ENCODE measurements at places on chromosomes 5 and 9.

DNA sequence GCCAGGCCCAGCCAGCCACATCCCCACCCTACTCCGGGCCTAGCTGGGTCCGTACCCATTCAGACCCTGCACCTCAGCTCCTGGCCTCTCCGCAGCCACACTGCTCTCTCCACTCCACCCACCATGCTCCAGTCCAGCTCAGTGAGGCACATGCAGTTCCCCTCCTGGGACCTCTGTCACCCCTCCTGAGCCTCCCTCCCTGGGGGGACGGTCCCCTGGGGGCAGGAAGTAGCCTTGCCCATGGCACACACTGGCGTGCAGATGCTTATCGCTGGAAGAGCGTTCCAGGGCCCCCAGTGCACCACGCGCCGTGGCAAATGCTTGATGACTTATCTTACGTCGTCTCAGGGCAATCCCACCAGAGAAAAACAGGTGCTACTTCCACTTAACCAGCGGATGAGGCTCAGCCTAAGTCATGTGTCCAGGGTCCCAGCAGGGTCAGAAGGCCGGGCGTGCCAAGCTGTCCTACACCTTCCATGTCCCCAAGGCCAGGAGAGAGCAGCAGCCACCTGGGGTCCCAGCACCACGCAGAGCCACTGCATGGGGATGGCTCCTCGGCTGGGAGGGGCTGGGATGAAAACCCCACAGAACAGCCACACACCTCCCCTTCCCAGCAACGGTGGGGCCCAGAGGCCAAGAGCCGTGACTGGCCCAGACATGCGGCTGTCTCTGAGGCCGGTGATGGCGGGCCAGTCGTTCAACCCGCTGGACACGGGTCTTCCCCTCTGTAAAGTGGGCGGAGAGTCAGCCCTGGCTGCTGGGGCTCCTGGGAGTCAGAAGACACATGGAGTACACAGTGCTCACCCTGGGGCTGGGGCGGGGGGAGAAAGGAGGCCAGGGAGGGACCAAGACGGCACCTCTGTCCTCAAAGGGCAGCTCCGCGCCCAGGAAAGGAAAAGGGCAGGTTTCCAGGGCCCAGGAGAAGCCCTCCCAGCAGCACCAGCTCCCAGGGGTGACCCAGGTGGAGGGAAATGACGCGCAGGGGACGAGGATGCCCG, 2.6 kb upstream of the CCDC187 start:
- DNase-seq, result no peak

DNA sequence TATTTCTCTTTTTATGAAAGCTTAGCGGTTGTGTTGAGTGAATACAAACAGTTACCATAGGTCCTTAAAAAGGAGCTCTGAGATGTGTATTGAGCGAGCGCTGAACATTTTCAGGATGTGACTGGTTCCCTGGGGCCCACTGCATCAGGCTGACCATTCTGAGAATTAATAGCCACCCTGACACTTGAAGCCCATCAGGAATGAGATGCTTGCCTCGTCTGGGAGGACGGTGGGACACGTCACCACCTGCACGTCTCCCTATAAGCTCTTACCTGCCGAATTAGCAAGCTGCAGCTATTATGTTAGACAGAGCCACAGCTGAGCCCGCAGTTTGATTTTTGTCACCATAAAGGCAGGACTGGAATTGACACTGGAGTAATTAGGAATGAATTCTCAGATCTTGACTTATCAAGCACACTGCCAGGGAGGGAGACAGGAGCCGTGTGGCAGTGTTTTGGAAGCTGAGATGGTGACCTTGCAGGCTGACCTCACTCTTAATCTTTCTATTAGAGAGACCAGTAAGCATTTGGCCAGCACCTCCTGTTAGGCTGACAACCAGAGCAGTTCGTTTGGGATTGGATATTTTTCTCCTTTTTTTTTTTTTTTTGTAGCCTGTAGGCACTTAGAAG, 373.1 kb upstream of the WWC1 start:
- no peak for DNase-seq

DNA sequence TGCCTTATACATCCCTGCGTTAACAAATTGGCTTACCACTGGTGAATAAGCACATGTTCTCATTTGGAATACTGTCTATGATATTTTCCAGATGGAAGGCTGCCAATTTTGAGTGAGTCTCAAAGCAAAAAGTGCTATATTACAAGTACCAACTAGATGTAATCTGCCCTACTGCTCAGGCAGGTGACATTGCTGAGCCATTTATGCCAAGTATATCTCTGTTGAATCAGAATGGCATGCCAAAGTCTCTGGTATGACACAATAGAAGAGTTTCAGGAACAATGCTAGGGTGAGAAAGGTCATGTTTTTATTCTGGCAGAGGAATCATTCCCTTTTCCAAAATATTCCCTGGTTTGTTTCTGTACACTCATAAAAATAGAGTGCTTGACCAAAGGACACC, 356.5 kb downstream of the CDH9 start:
- no peak for DNase-seq

DNA sequence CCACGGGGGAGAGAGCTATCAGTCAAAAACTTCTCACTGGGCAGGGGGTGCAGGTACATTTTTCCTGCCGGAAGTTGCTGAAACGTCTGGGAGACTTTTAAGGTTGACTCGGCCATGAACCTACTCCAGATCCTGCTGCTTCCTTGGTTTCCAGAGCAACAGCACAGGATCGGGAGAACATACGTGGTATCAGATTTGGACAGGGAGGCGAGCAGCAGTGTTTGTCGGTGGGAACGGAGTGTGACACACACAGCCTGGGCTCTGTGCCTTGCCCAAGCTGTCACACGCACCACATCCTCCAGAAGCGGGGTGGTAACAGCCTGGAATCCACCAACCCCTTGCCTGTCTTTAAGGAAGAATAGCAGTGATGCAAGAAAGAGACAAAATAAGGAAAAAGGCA, 276.5 kb downstream of the SLIT3 start:
- no peak for DNase-seq

DNA sequence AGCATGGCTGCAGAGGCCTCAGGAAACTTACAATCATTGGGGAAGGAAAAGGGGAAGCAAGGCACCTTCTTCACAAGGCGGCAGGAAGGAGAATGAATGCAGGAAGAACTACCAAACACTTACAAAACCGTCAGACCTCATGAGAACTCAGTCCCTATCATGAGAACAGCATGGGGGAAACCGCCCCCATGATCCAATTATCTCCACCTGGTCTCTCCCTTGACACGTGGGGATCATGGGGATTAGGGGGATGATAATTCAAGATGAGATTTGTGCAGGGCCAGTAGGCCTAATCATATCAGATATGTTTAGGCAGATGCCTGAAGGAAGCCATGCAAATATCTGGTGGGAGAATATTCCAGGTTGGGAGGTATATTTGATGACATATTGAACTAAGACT, 1176.4 kb upstream of the CDH18 start:
- no peak for DNase-seq

- no peak for DNase-seq
Measured at GRCh38 chr9:72983512-72984225, 30.8 kb upstream of the ALDH1A1 start.

GRCh38 chr5:171676286-171676944, 109.2 kb upstream of the SMIM23 start:
- DNase-seq, result no peak

- DNase-seq, result no peak
Measured at GRCh38 chr9:33633636-33634035, 109.6 kb downstream of the ANKRD18B start.

DNA sequence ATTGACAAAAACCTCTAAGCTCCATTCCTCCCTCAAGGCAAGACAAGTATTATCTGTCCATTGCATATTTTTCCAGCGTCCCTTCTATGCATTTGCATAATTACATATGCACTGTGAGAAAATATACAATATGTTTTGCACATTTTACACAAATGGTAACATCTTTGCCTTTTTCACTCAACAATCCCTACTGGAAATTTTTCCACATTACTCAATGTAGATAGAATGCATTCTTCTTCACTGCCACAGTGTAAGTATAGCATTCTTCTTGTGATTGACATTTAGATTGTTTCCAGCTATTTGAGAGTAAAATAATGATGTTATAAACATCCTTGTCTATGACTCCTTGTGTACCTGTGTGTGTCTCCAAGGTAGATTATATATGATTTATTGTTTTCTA, 205.0 kb downstream of the SLIT3 start:
- DNase-seq, result no peak

- no peak for DNase-seq
Measured at GRCh38 chr5:38426986-38427950, 129.2 kb downstream of the LIFR start.

DNA sequence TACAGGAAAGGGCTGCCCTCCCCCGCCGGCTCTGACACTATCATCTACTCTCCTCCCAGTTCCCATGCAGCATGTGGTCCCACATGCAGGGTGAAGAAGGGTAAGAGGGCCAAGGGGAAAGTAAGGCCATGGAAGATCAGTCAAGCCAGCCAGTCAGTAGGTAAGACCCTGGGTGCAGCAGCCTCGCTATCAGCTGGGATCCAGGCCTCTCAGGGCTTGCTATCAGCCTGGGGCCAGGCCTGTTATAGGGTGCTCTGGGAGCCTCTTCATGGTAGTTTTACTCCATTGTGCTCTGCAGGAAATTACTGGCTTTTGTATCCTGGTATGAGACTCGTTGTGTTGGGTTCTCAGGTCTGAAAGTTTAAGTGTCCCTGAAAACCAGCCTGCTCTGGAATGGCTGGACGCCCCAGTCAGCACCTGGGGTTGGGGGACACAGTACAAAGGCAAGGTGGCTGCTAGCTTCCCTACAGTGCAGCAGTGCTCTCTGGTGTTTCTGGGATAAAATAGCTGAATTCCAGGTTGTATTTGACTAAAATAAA, 21.4 kb downstream of the SLC22A4 start:
- no peak for DNase-seq

DNA sequence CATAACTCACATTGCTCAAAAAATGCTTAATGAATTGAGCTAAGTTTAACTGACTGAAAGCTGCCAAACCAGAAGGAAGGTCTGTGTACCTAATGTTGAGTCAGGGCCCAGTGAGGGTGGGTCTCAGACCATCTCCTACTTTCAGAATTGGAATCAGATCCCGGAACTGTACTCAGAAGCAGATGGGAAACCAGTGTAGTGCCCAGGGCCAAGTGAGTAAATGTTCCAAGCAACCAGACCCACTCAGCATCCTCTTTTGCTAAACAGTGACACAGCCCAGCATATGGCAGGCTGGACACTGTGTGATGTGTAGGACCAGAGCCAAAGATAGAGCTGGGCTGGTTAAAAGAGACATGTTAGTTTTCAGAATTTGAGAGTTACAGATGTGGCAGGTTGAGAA, 94.1 kb downstream of the PLCXD3 start:
- no peak for DNase-seq

DNA sequence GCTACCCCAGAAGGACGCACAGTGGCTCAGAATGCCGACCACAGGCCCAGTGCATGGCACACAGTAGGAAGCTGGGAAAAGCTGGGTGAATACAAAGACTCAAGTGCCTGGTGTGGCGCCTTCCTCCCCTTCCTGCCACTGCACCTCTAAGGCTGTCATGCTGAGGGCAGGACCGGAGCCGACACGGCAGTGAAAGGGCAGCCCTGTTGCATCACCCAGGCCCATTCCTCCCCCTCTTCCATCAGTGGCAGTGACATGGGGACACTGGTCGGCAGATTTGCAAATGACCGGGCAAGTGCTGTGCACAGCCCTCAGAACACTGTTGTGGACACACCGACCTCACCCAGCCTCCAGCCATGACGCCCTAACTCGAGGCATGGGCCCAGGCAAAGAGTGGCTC, 84.0 kb downstream of the STK10 start:
- no peak for DNase-seq

GRCh38 chr5:111931655-111932054, 174.7 kb upstream of the NREP start:
- no peak for DNase-seq

- DNase-seq, result no peak
Measured at GRCh38 chr9:122116040-122116439, 22.9 kb upstream of the TTLL11 start.

GRCh38 chr9:107242073-107243030, 40.7 kb upstream of the RAD23B start:
- no peak for DNase-seq

GRCh38 chr9:89872426-89872912, 267.7 kb downstream of the GADD45G start:
- no peak for DNase-seq

- no peak for DNase-seq
Measured at GRCh38 chr5:78549043-78549442, 99.5 kb downstream of the LHFPL2 start.

DNA sequence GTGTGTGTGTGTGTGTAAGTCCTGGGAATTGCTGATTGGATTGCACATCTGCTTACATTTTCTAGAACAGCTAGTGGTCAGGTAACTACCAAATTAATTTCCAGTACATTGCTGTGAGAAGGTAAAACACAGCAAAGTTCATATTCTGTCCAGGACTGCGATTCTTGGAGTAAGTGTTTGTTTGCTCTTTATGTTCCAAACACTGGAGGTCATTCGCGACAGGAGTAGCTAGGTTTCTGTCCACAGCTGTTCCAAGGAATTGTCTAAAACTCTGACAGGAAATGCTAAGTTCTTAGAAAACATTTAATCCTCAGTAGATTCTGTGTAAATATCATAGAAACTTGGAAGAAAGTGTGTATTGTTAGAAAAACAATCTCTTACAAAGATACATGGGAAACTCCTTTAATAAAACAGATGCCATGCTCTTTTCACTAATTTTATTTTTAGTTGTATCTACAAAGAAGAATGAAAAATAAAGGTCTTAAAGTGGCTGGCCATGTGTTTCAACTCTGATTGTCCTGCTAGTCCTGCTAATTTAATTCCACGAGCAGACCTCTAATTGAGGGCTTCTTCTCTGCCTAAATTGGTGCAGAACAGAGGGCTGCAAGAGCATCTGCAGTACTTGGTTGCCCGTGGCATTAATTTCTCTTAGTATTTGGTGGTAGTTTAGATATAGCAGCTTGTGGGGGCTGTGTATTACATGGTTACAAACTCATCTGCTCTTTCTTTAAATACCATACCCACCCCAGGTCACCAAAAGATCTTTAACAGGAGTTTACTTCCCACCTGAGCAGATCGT, 464.5 kb downstream of the RASEF start:
- DNase-seq, result no peak

DNA sequence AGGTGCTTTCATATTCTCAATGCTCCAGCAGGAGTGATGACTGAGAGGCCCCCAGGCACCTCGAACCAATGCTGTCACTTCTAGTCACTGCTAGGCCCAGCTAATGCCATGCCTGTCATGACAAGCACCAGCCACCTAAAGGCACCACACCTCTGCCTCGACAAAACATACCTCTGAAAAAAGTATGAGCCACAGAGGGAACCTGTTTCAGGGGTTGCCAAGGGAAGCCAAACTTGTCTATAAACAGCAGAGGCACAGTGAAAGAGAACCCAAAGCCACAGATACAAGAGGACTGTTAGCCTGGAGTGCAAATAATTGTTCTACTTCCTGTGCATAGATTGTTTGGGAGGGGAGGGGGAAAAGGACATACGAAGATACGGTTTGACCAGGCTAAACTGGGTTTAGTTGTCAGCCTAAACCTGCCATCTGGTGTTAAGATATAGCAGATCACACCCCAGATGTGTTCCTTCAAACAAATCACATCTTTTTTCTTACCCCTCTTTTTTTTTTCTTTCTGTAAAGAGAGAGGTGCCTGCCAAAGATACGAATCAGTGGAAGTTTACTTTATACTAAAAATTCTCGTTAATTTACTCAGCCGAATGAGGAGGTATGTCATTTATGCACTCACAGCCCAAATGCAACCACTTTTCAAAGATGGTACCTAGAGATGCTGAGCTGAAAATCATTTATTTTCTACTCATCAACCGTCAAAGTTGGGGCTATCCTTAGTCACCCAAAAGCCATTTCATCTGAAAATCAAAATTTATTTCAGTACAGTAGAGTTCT, 45.7 kb downstream of the BNC2 start:
- no peak for DNase-seq

Measured in HEK293T (cell line).